Transverse colon (tissue), 4 donors: ENCODE measurements at places on chromosomes 3 and 15. TPM values are rescaled to one million over a fixed set of nuclear protein-coding genes. Genes with fewer than 3 reads are reported as not detected.

The TUSC7 gene
- not detected for total RNA-seq

The KNG1 gene
- total RNA-seq = 2.0 TPM

The MKRN2OS gene
- not detected for total RNA-seq

The ARGFX gene
- not detected for total RNA-seq

The SAMMSON gene
- total RNA-seq = not detected

The NEK10 gene
- total RNA-seq = 1.4 TPM

The TMEM45A gene
- 1.9 TPM for total RNA-seq

- peaks cover 12% of the 10 kb centered on the region for H3K4me1 ChIP-seq
Observed at GRCh38 chr3:123370819-123371218, 78.1 kb downstream of the ADCY5 start.

DNA sequence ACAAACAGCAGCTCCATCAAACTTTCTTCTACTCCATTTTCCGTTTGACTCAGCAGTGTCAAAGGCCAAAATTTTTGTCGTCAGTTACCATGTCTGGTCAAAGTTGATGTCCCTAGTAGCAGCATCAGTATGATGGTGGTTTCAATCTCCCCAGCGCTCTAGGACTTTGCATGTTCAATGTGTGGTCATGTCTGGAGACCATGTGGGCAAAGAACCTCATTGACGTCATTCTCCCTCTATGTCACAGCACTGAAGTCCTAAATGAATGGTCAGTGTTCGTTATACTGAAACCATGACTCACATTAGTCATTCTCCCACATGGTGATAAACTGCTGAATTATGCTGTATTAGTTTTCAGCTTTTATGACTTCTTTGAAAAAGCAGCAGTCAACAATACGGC is 23.2 kb downstream of the SHC4 start:
- no peak overlapping the region for H3K4me3 ChIP-seq
- H3K4me1 ChIP-seq = no peaks in the 10 kb centered on the region
- no peak for DNase-seq
- H3K36me3 ChIP-seq = no peaks in the 10 kb centered on the region
- H3K27me3 ChIP-seq = no peaks in the 10 kb centered on the region

DNA sequence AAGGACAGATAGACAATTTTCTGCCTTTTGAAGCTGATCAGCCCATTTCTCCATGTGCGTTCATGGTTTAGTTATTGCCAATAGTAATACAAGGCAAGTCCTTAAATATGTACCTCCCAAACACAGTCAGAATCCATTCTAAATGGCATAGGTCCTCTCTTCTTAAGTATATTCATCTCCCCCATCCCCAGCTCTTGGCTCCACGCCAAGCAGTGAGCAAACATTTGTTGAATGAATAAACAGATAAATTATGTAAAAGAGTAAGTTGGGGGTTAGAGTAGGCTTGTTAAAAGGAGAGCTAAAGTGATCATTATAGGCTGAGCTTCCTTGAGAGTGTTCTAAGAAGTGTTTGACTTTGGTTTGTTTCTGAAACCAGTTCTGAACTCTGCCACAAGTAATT is 241.3 kb downstream of the ITPR1 start:
- DNase-seq = no peak
- H3K36me3 ChIP-seq = no peaks in the 10 kb centered on the region
- no peak overlapping the region for H3K27ac ChIP-seq
- peaks cover 3% of the 10 kb centered on the region for H3K4me1 ChIP-seq
- no peaks in the 10 kb centered on the region for H3K27me3 ChIP-seq

- H3K36me3 ChIP-seq = no peaks in the 10 kb centered on the region
- no peak overlapping the region for H3K27ac ChIP-seq
- H3K4me1 ChIP-seq = no peaks in the 10 kb centered on the region
Observed at GRCh38 chr3:104190681-104191080, 1176.0 kb upstream of the ALCAM start.

GRCh38 chr3:127772827-127773751 is 49.2 kb downstream of the MGLL start:
- no peak overlapping the region for H3K27ac ChIP-seq
- H3K4me1 ChIP-seq = peaks cover 39% of the 10 kb centered on the region
- H3K27me3 ChIP-seq = no peaks in the 10 kb centered on the region
- H3K36me3 ChIP-seq = no peaks in the 10 kb centered on the region

GRCh38 chr3:150439657-150440056 is 31.6 kb downstream of the TSC22D2 start:
- H3K27me3 ChIP-seq = no peaks in the 10 kb centered on the region
- H3K27ac ChIP-seq = no peak overlapping the region
- no peak overlapping the region for H3K4me3 ChIP-seq
- DNase-seq = no peak
- H3K36me3 ChIP-seq = no peaks in the 10 kb centered on the region
- H3K4me1 ChIP-seq = no peaks in the 10 kb centered on the region

- H3K36me3 ChIP-seq = no peaks in the 10 kb centered on the region
- H3K4me1 ChIP-seq = no peaks in the 10 kb centered on the region
- no peaks in the 10 kb centered on the region for H3K27me3 ChIP-seq
- H3K27ac ChIP-seq = no peak overlapping the region
- H3K4me3 ChIP-seq = no peak overlapping the region
Observed at GRCh38 chr3:13391308-13391707, 28.8 kb downstream of the NUP210 start.

- no peak overlapping the region for H3K27ac ChIP-seq
- H3K4me3 ChIP-seq = no peak overlapping the region
- no peaks in the 10 kb centered on the region for H3K36me3 ChIP-seq
Observed at GRCh38 chr3:159239059-159239458, 437.2 kb downstream of the MFSD1 start.

GRCh38 chr15:36498401-36498800 is 81.0 kb upstream of the CDIN1 start:
- no peaks in the 10 kb centered on the region for H3K36me3 ChIP-seq
- no peak overlapping the region for H3K27ac ChIP-seq
- no peak overlapping the region for H3K4me3 ChIP-seq
- no peaks in the 10 kb centered on the region for H3K4me1 ChIP-seq
- DNase-seq = no peak
- H3K27me3 ChIP-seq = no peaks in the 10 kb centered on the region

DNA sequence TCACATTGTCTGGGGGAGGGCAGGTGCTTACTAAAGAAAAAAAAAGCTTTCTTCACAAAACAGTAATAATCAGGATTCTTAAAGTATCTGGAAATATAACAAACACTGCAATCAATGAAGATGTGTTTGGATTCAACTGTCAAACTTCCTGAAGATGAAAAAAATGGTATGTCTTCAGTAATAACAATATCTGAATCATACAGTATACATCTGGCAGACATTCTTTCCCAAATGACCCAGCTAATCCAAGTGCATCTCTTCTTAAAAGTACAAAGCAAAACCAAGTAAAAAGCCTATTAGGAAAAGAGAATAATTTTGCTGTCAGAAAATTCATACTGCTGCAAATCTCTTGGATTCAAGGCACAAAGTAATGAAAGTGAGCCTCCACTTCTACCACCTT is 145.0 kb upstream of the MCTP2 start:
- H3K27ac ChIP-seq = peak overlapping the region; percentile 4
- no peak overlapping the region for H3K4me3 ChIP-seq
- no peak for DNase-seq
- peaks cover 3% of the 10 kb centered on the region for H3K4me1 ChIP-seq

GRCh38 chr15:34284937-34285336 is 52.6 kb downstream of the SLC12A6 start:
- H3K27me3 ChIP-seq = no peaks in the 10 kb centered on the region
- H3K4me3 ChIP-seq = no peak overlapping the region
- DNase-seq = no peak
- no peak overlapping the region for H3K27ac ChIP-seq
- no peaks in the 10 kb centered on the region for H3K4me1 ChIP-seq

- no peaks in the 10 kb centered on the region for H3K4me1 ChIP-seq
- no peak overlapping the region for H3K27ac ChIP-seq
- DNase-seq = no peak
- no peaks in the 10 kb centered on the region for H3K27me3 ChIP-seq
Observed at GRCh38 chr15:27091270-27091940, 120.4 kb downstream of the GABRG3 start.

GRCh38 chr3:143163562-143164100 is 44.1 kb downstream of the CHST2 start:
- no peaks in the 10 kb centered on the region for H3K4me1 ChIP-seq
- no peak overlapping the region for H3K4me3 ChIP-seq
- no peaks in the 10 kb centered on the region for H3K36me3 ChIP-seq
- DNase-seq = no peak
- no peaks in the 10 kb centered on the region for H3K27me3 ChIP-seq

GRCh38 chr15:76065245-76065644 is 5.5 kb downstream of the TMEM266 start:
- peaks cover under 1% of the 10 kb centered on the region for H3K4me1 ChIP-seq
- H3K4me3 ChIP-seq = no peak overlapping the region
- DNase-seq = no peak

DNA sequence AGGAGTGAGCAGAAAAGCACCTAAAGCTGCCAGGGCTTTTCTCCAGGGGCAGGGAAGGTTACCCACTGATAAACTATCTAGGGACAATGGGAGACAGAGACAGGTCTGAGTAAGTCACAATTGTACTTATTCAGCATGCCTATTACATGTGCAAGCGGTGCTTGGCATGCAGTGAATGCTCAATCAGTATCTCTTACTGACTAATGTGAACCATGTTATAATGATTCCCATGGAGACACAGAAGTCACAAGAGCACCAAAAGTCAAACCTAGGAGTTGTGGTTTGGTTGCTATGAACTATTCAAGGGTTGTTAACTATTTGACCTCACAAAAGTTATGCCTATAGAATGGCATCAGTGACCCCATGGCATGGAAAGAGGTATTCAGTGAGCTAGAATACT is 50.0 kb upstream of the RASGRP1 start:
- H3K27me3 ChIP-seq = no peaks in the 10 kb centered on the region
- H3K27ac ChIP-seq = no peak overlapping the region
- no peaks in the 10 kb centered on the region for H3K4me1 ChIP-seq
- no peaks in the 10 kb centered on the region for H3K36me3 ChIP-seq

GRCh38 chr3:3201611-3202010 is 22.1 kb upstream of the CRBN start:
- H3K4me1 ChIP-seq = no peaks in the 10 kb centered on the region
- no peak for DNase-seq
- H3K36me3 ChIP-seq = no peaks in the 10 kb centered on the region
- H3K27ac ChIP-seq = no peak overlapping the region
- H3K27me3 ChIP-seq = no peaks in the 10 kb centered on the region

DNA sequence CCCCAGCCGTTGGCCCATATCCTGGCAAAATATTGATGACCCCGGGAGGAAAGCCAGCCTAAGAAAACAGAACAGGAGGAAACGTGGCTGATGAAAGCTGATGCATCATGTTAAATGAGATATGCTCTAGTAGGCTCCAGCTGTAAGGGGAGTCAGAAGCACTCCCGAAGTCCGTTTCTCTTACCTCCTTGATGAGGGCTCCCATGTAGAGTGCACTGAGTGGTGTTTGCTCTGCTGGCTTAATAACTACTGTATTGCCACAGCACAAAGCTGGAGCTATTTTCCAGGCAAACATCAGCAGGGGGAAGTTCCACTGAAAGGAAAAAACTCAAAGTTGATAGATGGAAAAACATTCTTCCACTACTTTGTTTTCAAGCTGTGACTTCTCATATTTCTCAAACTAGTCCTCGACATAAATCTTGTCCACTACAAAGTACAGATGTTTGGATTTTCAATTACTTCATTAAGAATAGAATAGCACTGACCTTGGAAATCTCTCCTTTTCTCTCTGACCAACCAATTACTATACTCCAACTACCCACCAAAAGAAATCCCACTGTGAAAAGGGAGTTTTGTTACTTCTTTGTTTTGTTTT is 72.7 kb downstream of the ALDH1A2 start:
- H3K4me3 ChIP-seq = no peak overlapping the region
- peaks cover 6% of the 10 kb centered on the region for H3K4me1 ChIP-seq
- DNase-seq = no peak
- H3K27ac ChIP-seq = no peak overlapping the region
- H3K27me3 ChIP-seq = peaks cover 10% of the 10 kb centered on the region

DNA sequence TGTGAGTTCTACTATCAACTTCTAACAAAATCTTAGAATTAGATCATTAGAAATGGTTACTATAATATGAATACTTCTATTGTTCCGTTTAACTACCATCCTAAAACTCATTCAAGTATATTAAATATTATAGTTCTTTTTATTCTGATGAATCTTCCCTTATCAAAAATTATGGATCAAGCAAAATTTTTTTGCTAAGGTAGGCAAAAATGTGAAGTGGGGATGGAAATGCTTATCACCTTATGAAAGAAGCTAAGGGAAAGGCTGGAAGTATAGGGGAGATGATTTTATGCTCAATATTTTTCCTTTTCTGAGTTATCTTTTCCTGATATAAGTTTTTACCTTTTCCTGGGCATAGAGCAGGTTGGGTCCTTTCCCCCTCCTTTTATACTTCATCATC is 40.7 kb upstream of the CCDC39 start:
- H3K27ac ChIP-seq = no peak overlapping the region
- H3K4me3 ChIP-seq = no peak overlapping the region
- no peaks in the 10 kb centered on the region for H3K4me1 ChIP-seq
- no peak for DNase-seq
- H3K27me3 ChIP-seq = no peaks in the 10 kb centered on the region

- peaks cover 20% of the 10 kb centered on the region for H3K4me1 ChIP-seq
- no peaks in the 10 kb centered on the region for H3K36me3 ChIP-seq
- DNase-seq = peak; percentile 78
- H3K27ac ChIP-seq = peak overlapping the region; percentile 96
- H3K27me3 ChIP-seq = peaks cover 17% of the 10 kb centered on the region
- peak overlapping the region; percentile 89 for H3K4me3 ChIP-seq
Observed at GRCh38 chr3:61560517-61561373, 626 bp upstream of the PTPRG start.

DNA sequence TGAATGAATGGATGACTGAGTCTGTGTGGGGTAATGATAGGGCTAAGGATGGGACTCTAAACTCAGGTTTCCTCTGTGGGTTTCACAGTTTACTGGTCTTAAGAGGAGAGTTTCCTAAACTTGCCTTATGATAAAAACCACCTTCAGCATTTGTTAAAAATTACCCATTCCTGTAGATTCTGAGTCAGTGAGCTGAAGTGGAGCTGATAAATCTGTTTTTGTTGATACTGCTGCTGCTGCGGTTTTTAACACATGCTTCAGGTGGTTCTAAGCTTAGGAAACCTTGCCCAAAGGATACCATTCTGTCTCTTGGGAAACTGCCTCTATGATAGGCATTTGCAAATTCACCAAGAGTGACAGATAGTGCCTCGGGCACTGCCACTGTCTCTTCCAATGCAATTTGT is 52.6 kb downstream of the MECOM start:
- no peaks in the 10 kb centered on the region for H3K36me3 ChIP-seq
- DNase-seq = no peak
- no peak overlapping the region for H3K27ac ChIP-seq
- H3K4me1 ChIP-seq = no peaks in the 10 kb centered on the region
- H3K27me3 ChIP-seq = no peaks in the 10 kb centered on the region
- no peak overlapping the region for H3K4me3 ChIP-seq

GRCh38 chr3:102060814-102061213 is 211.5 kb downstream of the NFKBIZ start:
- peaks cover 4% of the 10 kb centered on the region for H3K4me1 ChIP-seq
- H3K36me3 ChIP-seq = no peaks in the 10 kb centered on the region
- no peak overlapping the region for H3K4me3 ChIP-seq
- H3K27me3 ChIP-seq = no peaks in the 10 kb centered on the region
- DNase-seq = no peak
